ENCODE measurements at places on chromosomes 4 and X.
A peak's percentile ranks its signal among the peaks of the same experiment; 100 is the strongest.

- H3K27ac ChIP-seq = no peak overlapping the region
- no peak overlapping the region for H3K4me3 ChIP-seq
- DNase-seq = no peak
- no peaks in the 10 kb centered on the region for H3K36me3 ChIP-seq
Measured at GRCh38 chr4:36414248-36414647, 132.8 kb downstream of the DTHD1 start.

- no peak overlapping the region for H3K27ac ChIP-seq
- DNase-seq = no peak
- H3K4me1 ChIP-seq = no peaks in the 10 kb centered on the region
- no peaks in the 10 kb centered on the region for H3K36me3 ChIP-seq
- H3K27me3 ChIP-seq = 0 out of 2 replicates have a peak, but pooled peaks cover 2% of the 10 kb centered on the region
Measured at GRCh38 chr4:70873216-70873615, 29.0 kb upstream of the MOB1B start.

GRCh38 chrX:42241421-42241820, 318.1 kb upstream of the CASK start:
- no peak overlapping the region for H3K27ac ChIP-seq
- DNase-seq = no peak
- no peaks in the 10 kb centered on the region for H3K27me3 ChIP-seq
- H3K4me1 ChIP-seq = no peaks in the 10 kb centered on the region

- no peaks in the 10 kb centered on the region for H3K4me1 ChIP-seq
- no peak for DNase-seq
- H3K27ac ChIP-seq = no peak overlapping the region
- H3K4me3 ChIP-seq = no peak overlapping the region
- H3K27me3 ChIP-seq = no peaks in the 10 kb centered on the region
- H3K36me3 ChIP-seq = peaks cover 62% of the 10 kb centered on the region
Measured at GRCh38 chr4:75494563-75494962, 19.6 kb downstream of the RCHY1 start.

GRCh38 chr4:78811034-78811433, 34.9 kb downstream of the BMP2K start:
- no peak for DNase-seq
- H3K4me1 ChIP-seq = peaks cover 6% of the 10 kb centered on the region
- no peaks in the 10 kb centered on the region for H3K27me3 ChIP-seq
- no peak overlapping the region for H3K27ac ChIP-seq
- H3K4me3 ChIP-seq = no peak overlapping the region

DNA sequence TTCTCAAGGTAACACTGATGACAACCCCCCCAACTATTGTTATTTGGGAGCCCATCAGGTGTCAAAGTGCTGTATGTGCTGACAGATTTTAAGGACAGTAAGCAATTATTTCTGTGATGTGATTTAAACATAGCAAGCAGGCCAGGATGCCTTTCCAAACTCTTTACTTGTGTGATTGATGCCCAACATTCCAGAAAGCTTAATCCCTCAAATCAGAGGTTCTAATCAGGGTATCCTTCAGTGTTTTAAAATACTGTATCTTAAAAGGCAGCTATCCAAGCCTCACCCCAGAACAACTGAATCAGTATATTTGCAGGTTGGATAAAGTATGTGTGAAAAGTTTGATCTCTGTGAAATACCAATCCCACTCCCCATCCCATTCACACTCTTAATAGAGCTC, 119.7 kb downstream of the GASK1B start:
- H3K36me3 ChIP-seq = no peaks in the 10 kb centered on the region
- H3K27me3 ChIP-seq = no peaks in the 10 kb centered on the region
- no peak for DNase-seq
- no peaks in the 10 kb centered on the region for H3K4me1 ChIP-seq

DNA sequence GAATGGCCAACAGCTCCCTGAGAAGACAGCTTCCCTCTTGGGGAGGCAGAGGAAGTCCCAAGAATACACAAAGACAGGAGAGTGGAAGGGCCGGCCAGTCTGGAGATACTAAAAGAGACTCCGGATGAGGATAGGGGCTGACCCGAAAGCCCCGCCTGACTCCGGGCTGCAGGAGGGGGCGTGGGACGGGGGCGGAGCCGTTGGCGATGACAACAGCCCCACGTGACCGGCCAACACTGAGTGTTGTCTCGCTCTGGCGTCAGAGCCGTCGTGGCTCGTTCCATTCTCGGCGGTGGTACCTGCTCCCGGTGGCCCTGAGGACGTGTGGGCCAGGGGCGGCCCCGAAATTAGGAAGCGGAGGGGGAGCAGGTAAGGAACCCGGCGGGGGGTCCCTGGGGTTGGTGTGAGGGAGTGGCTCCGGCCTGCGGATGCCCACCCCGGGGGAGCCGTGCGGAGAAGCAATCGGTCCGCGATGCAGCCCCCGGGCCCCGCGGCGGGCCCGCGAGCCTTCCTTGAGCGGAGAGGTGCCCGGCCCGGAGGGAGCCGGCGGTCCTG, at the start of gene BEX4:
Gene BEX4 (plus strand): TSS at position 239 of the 555 bp plus-strand sequence. CDS start 1,046 bp downstream, outside the sequence.
- H3K27me3 ChIP-seq = no peaks in the 10 kb centered on the region
- peak; percentile 43 for DNase-seq
- no peaks in the 10 kb centered on the region for H3K36me3 ChIP-seq
- peak within 1 kb of the TSS; percentile 31 for H3K4me3 ChIP-seq
- no peak within 1 kb of the TSS for H3K27ac ChIP-seq
- H3K4me1 ChIP-seq = no peaks in the 10 kb centered on the region

DNA sequence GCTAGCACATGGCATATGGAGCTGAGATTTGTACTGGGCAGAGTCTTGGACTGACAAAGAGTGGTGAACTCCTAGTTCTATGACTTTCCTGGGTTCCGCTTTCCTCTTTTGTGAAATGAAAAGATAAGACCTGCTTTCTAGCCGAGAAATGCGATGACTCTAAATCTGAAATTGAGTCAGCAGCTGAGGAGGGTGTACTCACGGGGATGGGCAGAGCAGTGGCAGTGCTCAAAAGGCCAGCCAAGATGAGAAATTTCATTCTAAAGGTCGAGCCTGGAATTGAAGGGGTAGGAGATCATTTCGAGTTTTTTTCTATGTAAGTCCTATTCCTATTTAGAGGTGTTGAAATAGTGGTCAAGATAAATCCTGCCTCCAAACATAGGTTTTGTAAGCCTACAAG, 47.0 kb downstream of the NUDT9 start:
- no peaks in the 10 kb centered on the region for H3K4me1 ChIP-seq
- no peaks in the 10 kb centered on the region for H3K27me3 ChIP-seq
- DNase-seq = no peak
- no peak overlapping the region for H3K27ac ChIP-seq
- H3K4me3 ChIP-seq = no peak overlapping the region
- no peaks in the 10 kb centered on the region for H3K36me3 ChIP-seq

DNA sequence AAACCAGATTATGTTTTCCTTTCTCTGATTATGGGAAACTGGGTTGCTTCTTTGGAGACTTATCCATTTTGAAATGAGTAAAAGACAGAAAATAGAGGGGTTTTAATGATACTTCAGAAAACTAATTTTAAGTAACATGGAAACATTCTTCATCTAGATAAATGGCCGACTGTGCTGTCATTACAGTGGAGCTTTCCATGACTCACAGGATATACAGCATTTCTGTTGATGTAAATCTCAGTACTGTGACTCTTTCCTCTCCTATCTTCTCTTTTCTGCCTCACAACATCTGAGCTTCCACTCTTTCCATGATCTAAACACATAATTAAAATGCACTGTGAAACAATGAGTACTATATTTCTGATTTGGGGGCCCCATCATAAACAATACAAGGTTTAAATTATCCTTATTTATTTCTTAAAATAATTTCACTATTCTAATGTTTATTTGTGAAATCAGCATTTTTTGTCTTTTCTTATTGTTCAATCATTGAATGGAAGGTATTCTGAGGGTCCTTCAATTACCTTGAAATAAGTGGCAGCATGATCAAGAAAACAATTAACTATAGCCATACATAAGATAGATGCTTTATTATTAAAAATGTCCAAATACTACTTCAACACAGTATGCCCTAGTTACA, 19.3 kb downstream of the SEC24D start:
- no peak overlapping the region for H3K27ac ChIP-seq
- H3K36me3 ChIP-seq = peaks cover 78% of the 10 kb centered on the region
- H3K27me3 ChIP-seq = no peaks in the 10 kb centered on the region
- no peak for DNase-seq

DNA sequence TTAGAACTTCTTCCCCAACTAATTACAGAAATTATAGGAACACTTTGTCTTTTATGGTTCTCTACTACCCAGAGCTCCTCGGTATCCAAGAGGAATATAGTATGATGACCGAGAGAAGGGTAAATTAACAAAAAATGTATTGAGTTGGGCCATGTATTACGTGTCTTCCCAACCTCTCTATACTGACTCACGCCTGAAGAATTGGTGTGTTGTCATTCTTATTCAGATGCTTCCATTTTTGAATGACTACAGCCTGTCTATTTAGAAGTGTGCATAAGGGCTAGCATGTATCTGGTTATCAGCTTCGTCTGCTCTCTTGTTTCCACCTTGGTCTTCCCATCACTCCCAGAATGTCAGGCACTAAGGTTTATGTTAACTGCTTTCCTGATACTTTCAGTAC, 24.5 kb upstream of the SCD5 start:
- H3K4me1 ChIP-seq = peaks cover 10% of the 10 kb centered on the region
- H3K36me3 ChIP-seq = peaks cover 95% of the 10 kb centered on the region

- H3K4me1 ChIP-seq = no peaks in the 10 kb centered on the region
- no peak overlapping the region for H3K4me3 ChIP-seq
- no peak overlapping the region for H3K27ac ChIP-seq
- H3K27me3 ChIP-seq = no peaks in the 10 kb centered on the region
- no peak for DNase-seq
- H3K36me3 ChIP-seq = peaks cover 5% of the 10 kb centered on the region
Measured at GRCh38 chrX:48826876-48827653, 752 bp downstream of the ERAS start.

- H3K27me3 ChIP-seq = no peaks in the 10 kb centered on the region
- no peak overlapping the region for H3K4me3 ChIP-seq
- H3K27ac ChIP-seq = no peak overlapping the region
- no peak for DNase-seq
- no peaks in the 10 kb centered on the region for H3K4me1 ChIP-seq
Measured at GRCh38 chr4:20592663-20593062, 107.6 kb upstream of the PACRGL start.

GRCh38 chr4:177964693-177965168, 522.5 kb upstream of the AGA start:
- no peak overlapping the region for H3K27ac ChIP-seq
- H3K36me3 ChIP-seq = no peaks in the 10 kb centered on the region
- no peaks in the 10 kb centered on the region for H3K27me3 ChIP-seq
- DNase-seq = no peak
- no peaks in the 10 kb centered on the region for H3K4me1 ChIP-seq

DNA sequence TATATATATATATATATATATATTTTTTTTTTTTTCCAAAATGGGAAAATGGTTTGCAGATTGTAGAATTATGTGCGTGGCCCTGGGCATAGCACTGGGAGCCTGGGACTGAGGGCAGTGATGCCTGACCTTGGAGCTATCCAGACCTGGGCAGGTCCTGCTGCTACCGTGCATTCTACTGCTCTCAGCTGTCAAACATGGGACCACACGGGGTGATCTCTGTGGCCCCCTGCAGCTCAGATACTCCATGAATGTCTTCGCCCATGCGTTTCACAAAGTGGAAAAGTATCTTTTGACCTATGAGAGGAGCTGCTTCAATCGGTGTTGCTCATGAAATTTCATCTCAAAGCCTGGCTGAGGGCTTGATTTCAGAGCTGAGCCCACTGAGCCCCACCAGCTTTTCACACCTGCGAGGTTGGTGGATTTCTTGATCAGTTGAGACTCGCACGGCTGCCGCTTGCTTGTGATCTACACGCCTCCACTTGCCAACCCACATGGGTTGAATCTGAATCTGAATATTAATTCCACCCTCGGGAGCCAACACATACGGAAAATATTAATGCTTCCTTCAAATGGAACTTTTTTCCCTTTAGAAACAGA, 35.7 kb downstream of the ING2 start:
- H3K4me3 ChIP-seq = no peak overlapping the region
- no peaks in the 10 kb centered on the region for H3K36me3 ChIP-seq
- 0 out of 2 replicates have a peak, but pooled peaks cover 3% of the 10 kb centered on the region for H3K27me3 ChIP-seq
- no peak for DNase-seq
- H3K4me1 ChIP-seq = no peaks in the 10 kb centered on the region

- H3K27me3 ChIP-seq = no peaks in the 10 kb centered on the region
- H3K4me1 ChIP-seq = no peaks in the 10 kb centered on the region
- H3K27ac ChIP-seq = no peak overlapping the region
- no peaks in the 10 kb centered on the region for H3K36me3 ChIP-seq
- no peak overlapping the region for H3K4me3 ChIP-seq
- DNase-seq = no peak
Measured at GRCh38 chr4:131091896-131092295, 1995.9 kb downstream of the C4orf33 start.

GRCh38 chrX:68717663-68718442, 70.4 kb downstream of the STARD8 start:
- peak; percentile 16 for DNase-seq
- no peaks in the 10 kb centered on the region for H3K36me3 ChIP-seq
- no peak overlapping the region for H3K27ac ChIP-seq
- no peak overlapping the region for H3K4me3 ChIP-seq

DNA sequence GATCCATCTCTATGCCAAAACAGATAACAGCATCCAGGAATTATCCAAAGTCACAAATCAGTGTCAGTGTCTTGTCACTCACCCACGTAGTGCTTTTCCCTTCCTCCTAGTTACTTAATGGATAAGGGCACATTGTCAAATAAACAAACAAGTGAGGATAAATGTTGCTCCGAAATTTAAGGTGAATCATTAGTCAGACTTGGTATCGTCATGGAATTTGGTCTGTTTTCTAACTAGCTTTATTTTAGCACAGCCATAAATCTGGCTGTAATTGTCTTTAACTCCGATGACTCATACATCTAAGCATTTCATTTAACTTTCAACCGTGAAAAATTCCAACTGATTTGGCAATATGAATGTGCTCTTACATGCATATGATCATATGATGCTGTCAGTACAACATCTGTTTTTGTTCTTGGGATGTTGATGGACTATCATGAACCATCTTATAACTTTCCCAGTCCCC, 83.3 kb downstream of the SNCA start:
- no peak overlapping the region for H3K4me3 ChIP-seq
- no peaks in the 10 kb centered on the region for H3K36me3 ChIP-seq
- H3K27ac ChIP-seq = peak overlapping the region; percentile 91
- no peak for DNase-seq

- H3K4me1 ChIP-seq = 0 out of 2 replicates have a peak, but pooled peaks cover 3% of the 10 kb centered on the region
- no peaks in the 10 kb centered on the region for H3K36me3 ChIP-seq
- DNase-seq = no peak
- H3K27ac ChIP-seq = no peak overlapping the region
Measured at GRCh38 chrX:53160297-53160983, 64.6 kb downstream of the KDM5C start.

All from SJSA1 (cell line).